Fibroblast of lung (primary cell): ENCODE measurements at places on chromosomes 12 and 14. TPM values are rescaled to one million over a fixed set of nuclear protein-coding genes. Genes with fewer than 3 reads are reported as not detected.

Gene LMNTD1
- total RNA-seq: not detected in 2 replicates

GRCh38 chr14:90502760-90503159, 105.9 kb downstream of the CALM1 start:
- DNase-seq: no peak

DNA sequence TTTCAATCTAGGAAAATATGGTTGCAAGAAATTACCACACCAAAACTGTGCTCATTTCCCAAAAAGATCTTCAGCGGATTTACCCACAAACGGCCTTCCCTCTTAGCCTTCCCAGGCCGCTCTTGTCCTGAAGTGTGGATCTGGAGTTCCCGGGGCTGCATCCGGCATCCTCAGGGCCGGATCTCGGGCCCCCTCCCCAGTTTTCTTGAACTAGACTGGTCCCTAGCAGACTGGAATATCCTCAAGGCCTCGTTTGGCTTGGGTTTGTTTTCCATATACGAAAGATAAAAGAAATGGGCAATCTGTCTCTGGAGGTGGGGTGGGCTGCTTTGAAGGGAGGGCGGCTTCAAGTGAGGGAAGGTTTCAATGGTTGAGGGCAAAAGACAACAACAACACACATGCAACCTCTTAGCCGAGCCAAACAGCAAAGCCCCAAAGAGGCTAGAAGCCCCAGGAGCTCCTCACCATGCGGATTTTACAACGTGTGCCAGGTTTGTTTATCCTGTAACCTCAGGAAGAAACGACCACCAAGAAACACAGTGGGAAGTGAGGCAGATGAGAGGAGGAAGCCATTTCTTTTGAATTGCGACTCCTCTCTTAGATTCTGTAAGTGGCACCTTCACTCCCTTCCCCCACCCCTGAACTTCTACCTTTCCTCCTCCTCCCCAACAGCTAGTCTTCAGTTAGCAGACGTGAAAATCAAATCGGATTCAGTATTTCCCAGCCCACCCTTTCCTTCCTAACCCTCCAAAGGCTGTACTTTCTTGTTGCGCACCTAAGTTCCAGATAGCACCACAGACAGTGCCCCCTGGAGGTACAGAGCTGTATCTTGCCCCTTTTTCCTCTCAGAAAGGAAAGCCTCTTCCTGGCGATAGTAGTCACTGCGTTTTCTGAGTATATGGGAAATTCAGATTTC, 2.6 kb downstream of the MYF6 start:
- DNase-seq: no peak

DNA sequence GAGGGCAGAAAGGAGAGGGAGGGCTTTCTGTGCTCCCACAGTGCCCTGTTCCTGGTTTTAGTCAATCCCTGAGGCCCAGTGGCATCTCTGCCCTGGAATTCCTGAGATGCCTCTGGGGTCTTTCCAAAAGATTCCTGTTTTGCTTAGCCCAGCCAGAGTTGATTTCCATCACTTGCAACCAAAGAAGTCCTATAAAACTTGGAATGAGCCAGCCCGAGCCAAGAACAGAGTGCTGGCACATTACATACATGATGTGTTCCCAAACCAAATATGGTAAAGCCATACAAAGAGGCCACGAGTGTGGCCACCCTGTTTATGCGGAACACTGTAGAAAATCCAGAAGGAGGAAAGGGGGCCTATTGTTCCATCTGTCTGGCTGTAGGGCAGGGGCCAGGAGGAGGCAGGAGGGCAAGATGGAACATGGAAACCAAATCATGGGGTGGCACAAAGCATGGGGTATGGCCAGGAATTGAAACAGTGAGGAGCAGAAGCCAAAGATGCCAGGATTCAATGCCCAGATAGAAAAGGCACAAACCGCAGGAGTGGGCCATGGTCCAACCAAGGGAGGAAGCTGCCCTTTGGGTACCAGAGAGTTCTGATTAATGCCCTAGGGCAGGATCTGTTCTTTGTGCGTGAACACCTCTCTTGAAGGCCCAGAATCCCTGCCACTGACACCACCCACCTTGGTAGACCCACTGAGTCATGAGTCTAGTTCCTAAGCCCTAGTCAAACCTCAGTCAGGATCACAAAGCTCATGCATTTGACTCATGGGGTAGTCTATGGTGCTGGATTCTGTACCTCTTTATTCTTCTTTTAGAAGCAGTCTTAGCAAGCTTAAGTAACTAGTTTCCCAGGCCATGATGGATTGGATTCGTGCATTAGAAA, 75.2 kb downstream of the LRRC74A start:
- peak; percentile 32 for DNase-seq

DNA sequence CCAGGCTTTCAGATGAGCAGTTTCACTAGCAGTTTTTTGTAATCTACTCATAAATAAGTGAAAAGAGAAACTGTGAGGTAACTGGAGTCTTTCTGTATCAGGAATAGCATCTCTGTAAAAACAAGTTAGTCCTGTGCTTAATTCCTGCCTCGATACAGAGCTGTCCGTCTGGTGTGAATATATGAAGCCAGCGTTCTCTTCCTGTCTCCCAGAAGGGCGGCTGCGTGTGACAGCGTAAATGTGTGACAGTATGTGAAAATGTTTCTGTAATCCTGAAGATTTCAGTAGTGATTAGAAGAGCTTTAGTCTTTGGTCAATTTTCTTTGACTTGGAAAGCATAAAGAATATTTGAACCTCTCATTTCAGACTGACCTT, 150.3 kb downstream of the FBXL14 start:
- no peak for DNase-seq

GRCh38 chr12:29889737-29890136, 106.0 kb upstream of the TMTC1 start:
- peak; percentile 12 for DNase-seq

DNA sequence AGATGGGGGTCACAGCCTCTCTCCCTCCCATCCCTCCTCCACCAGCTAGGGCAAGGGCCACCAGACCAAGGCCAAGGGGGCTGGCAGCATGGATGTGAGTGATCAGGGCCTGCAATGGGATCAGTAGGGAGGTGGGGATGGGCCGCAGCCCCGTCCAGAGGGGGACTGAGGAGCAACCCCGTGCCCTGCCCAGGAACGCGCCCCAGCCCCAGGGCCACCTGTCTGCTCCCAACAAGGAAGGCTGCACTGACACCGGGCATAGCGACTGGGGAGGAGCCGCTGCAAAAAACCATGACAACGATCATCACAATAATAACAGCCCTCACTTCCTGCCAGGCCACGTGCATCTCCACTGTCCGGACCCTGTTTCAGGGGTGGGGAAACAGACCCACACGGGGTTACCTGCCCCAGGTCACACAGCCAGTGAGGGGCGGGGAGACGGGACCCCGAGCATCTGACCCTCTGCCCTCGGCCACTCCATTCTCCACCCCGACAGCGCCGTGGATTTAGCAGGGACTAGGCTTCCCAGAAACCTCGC, 24.3 kb downstream of the NCOR2 start:
- DNase-seq: no peak

DNA sequence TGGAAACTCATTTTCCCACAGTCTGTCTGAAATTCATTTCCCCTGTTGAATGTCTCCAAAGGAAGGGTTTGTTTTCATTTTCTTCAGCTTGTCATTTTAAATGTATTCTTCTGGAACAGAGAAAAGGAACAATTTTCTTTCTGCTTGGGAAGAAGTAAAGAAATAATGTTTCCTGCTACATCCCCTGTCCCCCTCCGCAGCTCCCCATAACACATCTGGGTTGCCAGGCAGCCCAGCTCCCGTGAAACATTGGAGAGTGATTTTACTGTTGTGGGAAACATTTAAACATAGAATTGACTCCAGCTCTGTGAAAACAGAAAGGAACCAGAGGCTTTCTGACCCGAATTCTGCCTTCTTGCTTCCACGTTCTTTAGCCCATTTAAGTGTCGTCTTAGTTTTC, 159.5 kb downstream of the TMEM132C start:
- no peak for DNase-seq
